ENCODE measurements at places on chromosomes 1 and 21.

DNA sequence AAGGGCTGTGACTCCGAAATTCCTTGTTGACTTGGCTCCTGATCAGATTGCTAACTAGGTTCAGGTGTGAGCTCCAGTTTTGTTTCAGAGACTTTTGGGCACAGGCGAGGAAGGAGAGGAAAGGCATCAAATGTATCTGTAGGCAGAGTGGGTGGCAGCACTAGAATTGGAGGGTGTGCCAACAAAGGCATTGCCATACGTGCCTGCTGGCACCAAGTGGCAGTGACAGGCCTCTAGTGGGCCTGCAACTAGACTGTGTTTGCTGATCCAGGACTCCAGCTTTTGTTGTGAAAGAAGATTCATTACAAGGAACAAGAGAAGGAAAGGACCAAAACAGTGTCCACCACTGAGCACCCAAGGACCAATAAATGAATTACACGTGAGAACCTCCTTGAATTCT is 79.5 kb downstream of the TM2D1 start:
- DNase-seq = no peak

GRCh38 chr1:202061055-202061454 is 50.7 kb downstream of the ELF3 start:
- no peak for DNase-seq

- no peak for DNase-seq
These were observed 21.3 kb upstream of the KCNE2 start for GRCh38 chr21:34342476-34342875.

- no peak for DNase-seq
These were observed 5.8 kb upstream of the SLC44A5 start for GRCh38 chr1:75616436-75617433.

DNA sequence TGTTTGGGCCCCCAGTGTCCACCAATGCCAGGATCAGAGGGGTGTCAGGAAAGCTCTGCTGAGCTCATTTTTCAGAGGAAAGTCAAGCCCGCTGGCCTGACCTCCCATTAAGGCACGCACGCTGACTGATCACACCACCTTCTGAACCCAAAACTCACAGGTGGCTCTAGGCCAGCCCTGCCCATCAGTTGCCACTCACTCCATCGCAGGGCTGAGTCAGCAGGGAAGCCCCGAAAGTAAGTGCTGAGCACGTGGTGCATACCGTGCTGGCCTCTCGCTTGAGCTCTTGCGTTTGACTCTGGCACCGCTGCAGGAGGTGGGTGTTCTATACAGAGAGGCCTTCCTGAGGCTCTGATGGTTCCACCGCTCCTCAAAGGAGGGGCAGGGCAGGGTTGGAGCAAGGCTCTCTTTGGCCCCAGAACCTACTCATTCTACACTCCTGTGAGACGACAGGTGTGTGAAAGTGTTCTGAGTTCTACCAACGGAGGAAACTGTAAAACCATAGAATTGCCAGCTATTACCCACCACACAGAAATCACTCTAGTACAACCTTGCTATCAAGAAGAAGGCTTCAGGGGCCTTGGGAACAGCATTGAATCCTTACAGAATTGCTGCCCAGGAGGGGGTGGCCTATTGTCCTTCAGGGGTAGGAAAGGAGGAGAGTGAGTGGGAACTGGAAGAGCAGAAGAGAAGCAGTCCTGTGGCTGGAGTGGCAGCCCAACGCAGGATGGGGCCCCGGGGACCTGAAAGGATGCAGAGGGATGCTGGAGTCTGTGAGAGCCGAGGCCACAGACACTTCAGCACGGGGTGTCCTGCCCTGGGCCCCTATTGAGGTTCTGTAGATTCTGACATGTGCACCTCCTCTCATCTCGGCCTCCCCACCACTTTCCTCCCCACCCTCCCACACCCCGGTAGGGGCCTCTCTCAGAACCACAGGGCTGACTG is 214.7 kb upstream of the EDN2 start:
- no peak for DNase-seq

DNA sequence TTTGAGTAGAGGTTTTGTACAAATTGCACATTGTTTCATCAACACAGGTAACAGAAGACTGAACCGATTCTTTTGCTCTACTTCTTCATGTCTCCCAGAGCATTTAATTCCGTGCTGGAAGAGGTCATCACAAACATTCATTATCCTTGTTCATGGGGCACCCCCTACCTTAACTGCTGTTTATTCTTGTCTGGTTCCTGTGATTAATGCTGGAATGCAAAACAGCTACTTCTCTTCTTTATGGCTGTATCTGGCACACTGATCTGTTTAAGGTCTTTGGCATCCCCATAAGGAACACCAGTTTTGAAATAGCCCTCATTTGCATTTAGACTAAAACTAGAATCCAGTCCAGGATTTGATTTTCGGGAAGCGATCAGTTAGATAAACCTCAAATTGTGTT is 42.2 kb downstream of the NTNG1 start:
- no peak for DNase-seq
